ENCODE measurements at places on chromosomes 7 and 10. TPM values are rescaled to one million over a fixed set of nuclear protein-coding genes. Genes with fewer than 3 reads are reported as not detected.

DNA sequence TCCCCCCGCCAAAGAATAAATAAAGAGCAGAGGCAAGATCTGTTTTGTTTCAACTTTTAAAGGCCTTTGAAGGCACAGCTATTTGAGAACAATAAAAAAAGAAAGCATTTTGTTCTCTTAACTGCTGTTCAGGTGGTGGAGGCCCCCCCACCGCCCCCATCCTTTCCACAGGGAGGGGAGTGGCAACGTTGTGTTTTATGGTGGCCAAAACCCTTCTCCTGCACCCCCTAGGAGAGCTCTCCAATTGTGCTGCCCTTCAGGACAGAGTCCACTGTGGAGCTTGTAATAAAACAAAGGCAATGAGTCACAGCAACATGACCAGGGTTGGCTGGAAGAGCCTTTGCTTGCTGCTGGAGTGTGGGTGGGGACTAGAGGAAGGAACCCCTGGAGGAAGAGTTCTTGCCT lies 987.9 kb downstream of the KCNMA1 start:
- H3K27me3 ChIP-seq: no peaks in the 10 kb centered on the region
- no peak for DNase-seq
- H3K4me3 ChIP-seq: no peak overlapping the region
- no peaks in the 10 kb centered on the region for H3K4me1 ChIP-seq
- no peaks in the 10 kb centered on the region for H3K36me3 ChIP-seq

The PAOX gene
- 9.5 TPM for total RNA-seq

GRCh38 chr7:126608339-126608776 lies 644.4 kb downstream of the GRM8 start:
- H3K4me3 ChIP-seq: no peak overlapping the region
- H3K27me3 ChIP-seq: no peaks in the 10 kb centered on the region
- no peaks in the 10 kb centered on the region for H3K4me1 ChIP-seq
- no peak for DNase-seq
- no peaks in the 10 kb centered on the region for H3K36me3 ChIP-seq
- no peak overlapping the region for H3K27ac ChIP-seq

GRCh38 chr7:6164491-6164890 lies 107.9 kb downstream of the CYTH3 start:
- H3K27ac ChIP-seq: no peak overlapping the region
- no peaks in the 10 kb centered on the region for H3K27me3 ChIP-seq
- no peak overlapping the region for H3K4me3 ChIP-seq
- peaks cover 8% of the 10 kb centered on the region for H3K36me3 ChIP-seq

The DIP2C gene
- 5.7 TPM for total RNA-seq

DNA sequence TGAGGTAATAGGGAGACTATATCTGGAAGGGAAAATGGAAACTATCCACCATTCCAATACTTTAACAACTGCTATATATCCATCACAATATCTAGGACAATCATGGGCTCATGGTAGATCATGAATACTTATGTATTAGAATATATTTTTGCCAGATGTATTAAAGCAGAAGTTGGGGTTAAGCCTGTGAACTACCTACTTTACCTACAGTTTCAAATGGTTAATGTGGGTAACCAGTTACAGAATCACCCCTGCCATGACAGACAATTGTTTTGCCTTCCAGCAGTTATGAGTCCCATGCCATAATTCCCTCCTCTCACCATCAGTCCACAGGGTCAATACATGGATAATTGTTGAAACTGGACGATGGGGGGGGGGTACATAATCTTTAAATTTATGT lies 29.9 kb upstream of the RAPGEF5 start:
- H3K27ac ChIP-seq: no peak overlapping the region
- no peak for DNase-seq
- no peaks in the 10 kb centered on the region for H3K36me3 ChIP-seq
- no peaks in the 10 kb centered on the region for H3K4me1 ChIP-seq
- no peaks in the 10 kb centered on the region for H3K27me3 ChIP-seq
- no peak overlapping the region for H3K4me3 ChIP-seq

- H3K27ac ChIP-seq: no peak overlapping the region
- H3K36me3 ChIP-seq: no peaks in the 10 kb centered on the region
- no peaks in the 10 kb centered on the region for H3K27me3 ChIP-seq
- peaks cover 6% of the 10 kb centered on the region for H3K4me1 ChIP-seq
- DNase-seq: no peak
- no peak overlapping the region for H3K4me3 ChIP-seq
Observed at GRCh38 chr7:7146837-7147236, 35.5 kb upstream of the C1GALT1 start.

The SAP25 gene
- 119 TPM for total RNA-seq

GRCh38 chr7:44988701-44989100 lies 9.9 kb upstream of the MYO1G start:
- no peak for DNase-seq
- no peak overlapping the region for H3K4me3 ChIP-seq
- peaks cover 35% of the 10 kb centered on the region for H3K4me1 ChIP-seq
- H3K36me3 ChIP-seq: peaks cover 16% of the 10 kb centered on the region

- H3K4me3 ChIP-seq: no peak overlapping the region
- peaks cover 3% of the 10 kb centered on the region for H3K27me3 ChIP-seq
- no peaks in the 10 kb centered on the region for H3K4me1 ChIP-seq
- H3K36me3 ChIP-seq: no peaks in the 10 kb centered on the region
- no peak overlapping the region for H3K27ac ChIP-seq
- no peak for DNase-seq
Observed at GRCh38 chr10:4804465-4804864, 21.5 kb upstream of the AKR1E2 start.

GRCh38 chr10:78290131-78290750 lies 256.6 kb downstream of the RPS24 start:
- no peak for DNase-seq
- H3K27ac ChIP-seq: no peak overlapping the region
- H3K4me1 ChIP-seq: no peaks in the 10 kb centered on the region
- no peak overlapping the region for H3K4me3 ChIP-seq
- H3K27me3 ChIP-seq: no peaks in the 10 kb centered on the region

The HSPA12A gene
- total RNA-seq: 0.36 TPM

DNA sequence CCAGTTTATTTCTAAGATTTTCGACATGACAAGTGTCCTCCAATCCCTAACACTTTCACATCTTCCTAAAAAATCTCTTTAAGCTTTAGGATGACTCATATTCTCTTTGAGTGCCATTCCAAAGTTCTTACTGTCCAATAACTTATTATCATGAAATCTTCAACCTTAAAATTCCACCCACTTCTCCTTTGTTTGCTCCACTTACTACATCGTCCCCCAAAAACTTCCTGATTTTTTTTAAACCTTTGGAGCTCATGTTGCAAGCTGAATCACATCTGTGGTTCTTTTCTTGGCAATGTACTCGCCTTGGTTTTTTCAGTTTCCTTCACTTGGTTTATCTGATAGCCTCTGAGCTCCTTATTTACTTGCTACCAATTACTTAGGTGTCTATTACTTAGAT lies 39.2 kb upstream of the JCAD start:
- no peak for DNase-seq
- no peak overlapping the region for H3K4me3 ChIP-seq
- H3K4me1 ChIP-seq: no peaks in the 10 kb centered on the region
- H3K27me3 ChIP-seq: no peaks in the 10 kb centered on the region
- H3K27ac ChIP-seq: no peak overlapping the region
- H3K36me3 ChIP-seq: no peaks in the 10 kb centered on the region

GRCh38 chr10:24900888-24901685 lies 51.3 kb downstream of the PRTFDC1 start:
- H3K4me1 ChIP-seq: peaks cover 50% of the 10 kb centered on the region
- H3K27me3 ChIP-seq: no peaks in the 10 kb centered on the region
- H3K36me3 ChIP-seq: no peaks in the 10 kb centered on the region
- no peak overlapping the region for H3K27ac ChIP-seq
- no peak overlapping the region for H3K4me3 ChIP-seq
- no peak for DNase-seq

- no peak for DNase-seq
- no peaks in the 10 kb centered on the region for H3K27me3 ChIP-seq
- H3K36me3 ChIP-seq: no peaks in the 10 kb centered on the region
- H3K27ac ChIP-seq: no peak overlapping the region
- no peak overlapping the region for H3K4me3 ChIP-seq
- H3K4me1 ChIP-seq: no peaks in the 10 kb centered on the region
Observed at GRCh38 chr10:75978213-75978612, 546.8 kb downstream of the LRMDA start.

Measured in CD4-positive, alpha-beta memory T cell (primary cell).